Neural crest cell (in vitro differentiated cells): ENCODE measurements at places on chromosomes 5 and 9. TPM values are rescaled to one million over a fixed set of nuclear protein-coding genes. Genes with fewer than 3 reads are reported as not detected.
A peak's percentile ranks its signal among the peaks of the same experiment; 100 is the strongest.

The SLC6A19 gene
- not detected in 2 replicates for total RNA-seq

The CNTNAP3B gene
- total RNA-seq = 9.4 and 10.0 TPM in 2 replicates

The HMCN2 gene
- 0.07 TPM in 1 of 2 replicates, not detected in the other for total RNA-seq

The CDX1 gene
- not detected in 2 replicates for total RNA-seq

The SERF1A gene
- 12.3 and 20.1 TPM in 2 replicates for total RNA-seq

The GPR150 gene
- total RNA-seq = 0.14 TPM in 1 of 2 replicates, not detected in the other

The WNT8A gene
- not detected in 2 replicates for total RNA-seq

The PCYOX1L gene
- 22.0 and 22.9 TPM in 2 replicates for total RNA-seq

The LCN10 gene
- total RNA-seq = not detected in 2 replicates

The CDKN2A gene
- total RNA-seq = 0.68 TPM in 1 of 2 replicates, not detected in the other

The SH3RF2 gene
- 0.72 and 1.0 TPM in 2 replicates for total RNA-seq

The COL15A1 gene
- 0.18 and 0.33 TPM in 2 replicates for total RNA-seq

The MEGF10 gene
- total RNA-seq = 90.2 and 96.1 TPM in 2 replicates

The PKD2L2 gene
- not detected in 2 replicates for total RNA-seq

The BARX1 gene
- 0.23 TPM in 1 of 2 replicates, not detected in the other for total RNA-seq

The RALGDS gene
- 72.4 and 73.8 TPM in 2 replicates for total RNA-seq

The FAM221B gene
- 0.19 and 0.43 TPM in 2 replicates for total RNA-seq

The DMRT3 gene
- not detected in 2 replicates for total RNA-seq

DNA sequence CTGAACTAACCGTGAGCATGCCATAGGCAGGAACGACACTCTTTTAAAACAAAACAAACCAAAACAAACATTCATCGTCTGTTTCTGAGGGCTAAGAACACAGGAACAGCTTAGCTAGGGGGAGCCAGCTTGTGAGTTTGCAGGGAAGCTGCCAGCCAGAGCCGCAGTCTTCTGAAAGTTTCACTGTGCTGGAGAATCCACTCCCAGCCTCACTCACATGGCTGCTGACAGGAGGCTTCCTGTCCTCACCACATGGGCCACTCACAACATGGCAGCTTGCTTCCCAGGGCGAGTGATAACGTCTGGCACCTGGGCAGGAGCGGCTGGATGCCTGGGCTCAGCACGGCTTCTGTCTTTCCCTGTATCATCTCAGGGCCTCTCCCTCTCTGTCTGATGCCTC, 275.2 kb downstream of the MSX2 start:
- DNase-seq = no peak

DNA sequence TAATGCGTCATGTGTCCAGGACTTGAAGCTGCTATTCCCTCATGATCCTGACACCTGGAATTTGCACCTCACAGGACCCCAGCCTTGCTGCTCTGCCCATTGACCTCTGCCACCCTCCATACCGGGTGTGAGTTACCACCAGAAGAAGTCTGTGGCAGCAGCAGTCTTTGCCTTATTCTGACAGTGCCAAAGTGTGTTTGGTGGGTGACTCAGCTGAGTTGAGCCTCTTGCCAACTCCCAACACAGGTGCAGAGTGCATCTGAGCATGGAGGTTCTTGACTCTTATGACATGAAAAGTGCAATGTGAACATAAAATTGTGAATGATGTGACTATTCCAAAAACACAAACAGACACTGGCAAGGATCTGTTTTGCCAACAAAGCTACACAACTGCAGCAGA, 1166.5 kb upstream of the CDH18 start:
- no peak for DNase-seq

DNA sequence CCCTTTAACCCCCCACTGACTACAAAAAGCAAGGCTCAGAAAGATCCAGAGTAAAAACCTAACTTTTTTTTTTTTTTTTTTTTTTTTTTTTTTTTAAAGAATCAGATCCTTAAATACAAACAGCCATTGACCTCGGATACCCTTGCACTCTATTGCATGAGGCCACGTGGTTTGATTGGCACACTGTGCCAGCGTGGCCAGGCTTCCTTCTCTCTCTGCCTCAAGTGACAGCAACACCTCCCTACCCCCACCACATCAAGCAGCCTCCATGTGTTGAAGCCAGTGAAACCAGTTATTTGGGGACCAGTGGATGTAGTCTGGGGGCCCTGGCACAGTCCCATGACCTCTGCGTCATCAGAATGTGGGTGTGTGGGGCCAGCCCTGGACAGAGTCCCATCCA, 71.4 kb downstream of the OTULIN start:
- no peak for DNase-seq

DNA sequence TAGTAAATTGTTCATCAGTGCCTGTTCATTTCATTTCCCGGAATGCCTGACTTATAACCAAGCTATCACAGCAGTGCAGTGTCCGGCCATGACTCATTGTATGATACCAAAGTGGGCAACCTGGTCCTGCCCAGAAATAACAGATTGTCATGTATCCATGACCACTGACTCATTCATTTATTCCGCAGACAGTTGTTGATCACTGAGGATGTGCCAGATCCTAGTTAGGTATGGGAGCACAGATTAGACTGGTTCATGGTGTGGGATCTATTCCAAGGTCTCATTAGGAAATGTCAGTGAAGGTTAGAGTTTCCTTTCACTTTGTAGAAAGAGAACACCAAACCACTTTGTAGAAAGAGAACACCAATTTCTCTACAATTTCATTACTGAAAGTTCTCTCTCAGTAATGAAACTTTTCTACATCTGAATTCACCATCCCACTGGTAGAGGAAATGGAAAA, 8.7 kb downstream of the NREP start:
- no peak for DNase-seq

- peak; percentile 66 for DNase-seq
Measured at GRCh38 chr9:135797507-135798262, 95.7 kb downstream of the KCNT1 start.

DNA sequence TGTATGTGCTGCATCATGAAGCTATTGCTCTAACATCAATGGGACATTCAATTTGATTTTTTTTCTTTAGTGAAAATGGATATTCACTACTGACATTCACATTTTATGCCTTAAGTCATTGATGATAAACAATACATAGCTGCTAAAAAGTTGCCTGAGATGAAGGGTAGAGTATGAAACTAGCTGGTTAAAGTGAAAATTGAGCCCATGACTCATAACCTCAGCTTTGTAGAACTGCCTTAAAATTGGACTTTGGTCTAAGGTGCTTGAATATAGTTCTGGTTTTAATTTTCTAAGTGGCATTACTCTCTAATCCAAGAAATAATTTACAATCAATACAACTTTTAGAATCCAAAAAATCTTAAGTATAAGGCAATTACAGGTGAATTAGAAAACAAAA, 740.4 kb upstream of the RIOK2 start:
- no peak for DNase-seq

DNA sequence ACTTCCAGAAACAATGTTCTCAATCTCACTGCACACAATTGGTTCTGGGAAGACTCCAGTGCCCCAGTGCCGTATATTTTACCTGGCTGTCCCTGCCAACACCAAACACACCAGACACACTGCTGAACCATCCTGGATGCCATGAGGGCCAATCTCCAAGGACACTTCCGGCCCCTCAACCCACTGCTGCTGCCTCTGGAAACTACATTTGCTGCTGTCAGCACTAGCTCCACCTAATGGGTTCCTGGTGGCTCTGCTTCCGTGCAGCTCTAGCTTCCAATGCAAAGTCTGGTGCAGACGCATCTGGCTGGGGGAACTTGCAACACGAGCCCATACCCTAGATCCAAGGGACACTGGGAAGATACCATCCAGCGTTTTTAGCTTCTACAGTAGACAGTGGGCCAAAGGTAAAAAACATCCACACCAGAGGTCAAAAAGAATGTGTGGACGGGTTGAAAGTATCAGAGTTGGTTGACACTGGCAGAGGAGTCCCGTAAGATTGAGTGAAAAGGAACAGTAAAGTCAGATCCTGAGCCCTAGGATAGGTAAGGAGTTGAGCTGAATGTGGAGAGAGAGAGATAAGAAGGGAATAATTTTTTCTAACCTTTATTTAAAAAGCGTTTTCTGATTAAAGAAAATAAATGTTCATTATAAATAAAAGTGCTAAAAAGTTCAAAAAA, 99.7 kb upstream of the KIF2A start:
- no peak for DNase-seq

GRCh38 chr5:73482383-73483136, 15.7 kb upstream of the BTF3 start:
- no peak for DNase-seq

DNA sequence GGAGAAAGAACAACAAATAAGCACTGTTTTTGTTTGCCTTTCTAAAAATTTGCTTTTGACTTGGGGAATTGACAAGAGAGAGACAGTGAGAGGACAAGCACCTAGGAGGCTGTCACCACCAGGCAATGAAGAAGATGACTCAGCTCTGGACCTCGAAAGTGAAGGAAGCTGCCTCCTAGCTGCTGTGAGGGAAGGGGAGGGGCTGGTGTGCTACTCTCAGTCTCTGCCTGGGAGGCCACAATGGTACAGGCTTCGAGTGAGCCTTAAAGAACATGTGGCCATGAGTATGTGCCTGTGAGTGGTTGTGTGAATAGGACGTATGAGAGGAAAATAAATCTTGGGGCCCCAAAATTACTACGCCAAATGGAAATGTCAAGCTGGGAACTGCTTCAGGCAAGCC, 7.1 kb upstream of the PLK2 start:
- no peak for DNase-seq

DNA sequence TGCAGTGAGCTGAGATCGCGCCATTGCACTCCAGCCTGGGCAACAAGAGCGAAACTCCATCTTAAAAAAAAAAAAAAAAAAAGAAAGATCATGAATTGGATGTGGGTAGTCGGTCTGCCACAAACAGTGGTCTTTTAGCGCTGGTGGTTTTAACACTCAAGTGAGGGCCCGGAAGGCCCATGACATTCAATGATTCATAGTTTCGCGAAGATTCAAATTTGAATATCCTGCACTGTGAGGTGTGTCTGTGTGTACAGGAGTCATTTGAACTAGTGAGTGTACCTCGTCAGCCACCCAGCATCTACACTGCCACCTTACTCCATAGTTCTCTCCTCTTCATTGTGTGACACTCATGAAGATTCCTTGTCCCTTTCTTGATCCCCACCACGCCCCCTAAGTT, 41.3 kb downstream of the CFAP77 start:
- DNase-seq = no peak

DNA sequence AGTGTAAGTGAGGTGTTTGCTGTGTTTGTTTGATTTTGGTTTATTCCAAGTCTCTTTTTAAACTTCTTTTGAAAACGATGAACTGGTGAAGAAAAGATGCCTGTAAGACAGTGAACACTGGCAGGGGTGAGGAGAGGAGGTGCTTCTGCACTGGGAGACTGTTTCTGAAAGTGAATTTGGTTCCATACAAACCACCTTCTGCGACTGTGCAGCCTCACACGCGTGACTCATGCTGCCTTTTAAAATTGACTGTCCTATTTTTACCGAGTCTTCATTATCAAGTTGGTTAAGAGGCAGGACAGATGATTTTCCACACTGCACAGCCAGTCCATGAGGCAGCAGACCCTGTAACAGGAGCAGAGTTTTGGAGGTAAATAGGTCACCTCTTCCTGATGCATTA, 340.6 kb downstream of the MTRR start:
- no peak for DNase-seq

DNA sequence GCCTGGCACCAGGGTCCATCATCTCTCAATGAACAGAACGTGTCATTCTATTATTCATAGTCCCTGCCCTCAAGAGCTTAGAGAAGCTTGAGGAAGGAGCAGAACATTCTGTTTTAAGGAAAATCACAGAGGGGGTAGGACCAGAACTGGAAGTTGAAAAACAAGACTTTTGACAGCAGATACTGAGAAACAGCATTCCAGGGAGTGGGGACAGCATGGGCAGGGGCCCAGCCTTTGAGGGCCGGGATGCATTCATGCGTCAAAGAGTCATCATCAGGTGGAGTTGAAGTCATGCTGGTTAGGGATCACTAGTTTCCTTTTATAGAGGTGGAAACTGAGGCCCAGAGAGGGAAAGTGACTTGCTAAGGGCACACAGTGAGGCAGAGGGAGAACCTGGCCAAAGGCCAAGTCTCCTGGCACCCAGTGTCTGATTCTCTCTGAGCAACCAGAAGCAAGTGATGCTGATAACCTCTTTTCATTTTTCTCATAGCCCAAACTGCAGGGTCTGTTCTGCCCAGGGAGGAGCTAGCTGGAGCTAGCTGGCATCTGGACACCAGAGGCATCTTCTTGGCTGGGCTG, 41.5 kb upstream of the STXBP1 start:
- no peak for DNase-seq

GRCh38 chr5:158841481-158842276, 258.0 kb downstream of the EBF1 start:
- DNase-seq = no peak

GRCh38 chr5:60812426-60812825, 31.6 kb downstream of the ELOVL7 start:
- no peak for DNase-seq

GRCh38 chr9:96107436-96107835, 194.5 kb downstream of the HSD17B3 start:
- no peak for DNase-seq

- no peak for DNase-seq
Measured at GRCh38 chr5:78647351-78647818, 1.2 kb downstream of the LHFPL2 start.

- no peak for DNase-seq
Measured at GRCh38 chr9:16369427-16369826, 501.0 kb downstream of the BNC2 start.

GRCh38 chr5:59905188-59905587, 11.7 kb upstream of the PDE4D start:
- no peak for DNase-seq

GRCh38 chr9:131578021-131578420, 32.7 kb downstream of the PRRT1B start:
- no peak for DNase-seq

GRCh38 chr9:113603773-113604172, 140.2 kb downstream of the RGS3 start:
- no peak for DNase-seq

GRCh38 chr5:131682826-131683225, 47.8 kb upstream of the RAPGEF6 start:
- DNase-seq = no peak

DNA sequence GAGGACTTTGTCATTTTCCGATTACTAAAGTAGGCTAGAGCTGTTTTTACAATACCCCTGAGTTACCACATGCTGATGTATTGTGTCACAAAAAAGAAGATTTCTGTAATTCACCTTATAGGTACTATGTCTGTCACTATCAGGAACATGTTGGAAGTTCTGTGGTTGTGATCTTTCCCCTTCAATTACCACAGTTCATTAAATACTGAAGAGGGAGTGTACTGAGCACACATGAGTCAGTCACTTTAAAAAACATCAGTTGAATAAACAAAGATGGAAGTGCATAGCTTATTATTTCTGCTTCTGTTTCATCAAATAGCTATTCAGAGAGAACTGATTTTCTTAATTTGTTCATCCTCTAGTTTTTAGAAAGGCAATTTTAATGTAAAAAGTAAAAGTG, 31.7 kb downstream of the AP3S1 start:
- DNase-seq = no peak

DNA sequence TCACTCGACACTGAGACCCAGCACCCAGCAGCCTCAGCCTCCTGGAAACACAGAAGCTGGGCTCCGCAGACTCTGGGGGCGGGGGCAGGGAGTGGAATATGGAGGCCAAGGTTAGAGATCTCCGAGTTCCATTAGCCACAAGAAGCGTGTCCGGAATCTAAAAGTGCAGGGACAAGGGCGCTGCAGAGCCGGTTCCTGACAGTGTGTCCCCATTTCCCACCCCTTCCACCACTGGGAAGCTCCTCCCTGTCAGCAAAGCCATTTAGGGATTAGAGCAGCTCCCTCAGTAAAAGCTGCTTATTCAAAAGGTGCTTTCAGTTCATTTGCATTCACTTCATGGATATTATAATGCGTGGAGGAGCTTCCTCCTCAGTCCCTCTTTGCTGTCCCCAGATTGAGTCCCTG, 74.1 kb upstream of the HSPA9 start:
- DNase-seq = no peak
